Stimulated activated CD8-positive, alpha-beta memory T cell treated with anti-CD3 and anti-CD28 coated beads, Interleukin-7, amount 100 ng/mL, for 4 hours (primary cell): ENCODE measurements at places on chromosomes 13 and 19.

- DNase-seq = no peak
Measured at GRCh38 chr19:20278342-20278741, 111.3 kb downstream of the ZNF486 start.

DNA sequence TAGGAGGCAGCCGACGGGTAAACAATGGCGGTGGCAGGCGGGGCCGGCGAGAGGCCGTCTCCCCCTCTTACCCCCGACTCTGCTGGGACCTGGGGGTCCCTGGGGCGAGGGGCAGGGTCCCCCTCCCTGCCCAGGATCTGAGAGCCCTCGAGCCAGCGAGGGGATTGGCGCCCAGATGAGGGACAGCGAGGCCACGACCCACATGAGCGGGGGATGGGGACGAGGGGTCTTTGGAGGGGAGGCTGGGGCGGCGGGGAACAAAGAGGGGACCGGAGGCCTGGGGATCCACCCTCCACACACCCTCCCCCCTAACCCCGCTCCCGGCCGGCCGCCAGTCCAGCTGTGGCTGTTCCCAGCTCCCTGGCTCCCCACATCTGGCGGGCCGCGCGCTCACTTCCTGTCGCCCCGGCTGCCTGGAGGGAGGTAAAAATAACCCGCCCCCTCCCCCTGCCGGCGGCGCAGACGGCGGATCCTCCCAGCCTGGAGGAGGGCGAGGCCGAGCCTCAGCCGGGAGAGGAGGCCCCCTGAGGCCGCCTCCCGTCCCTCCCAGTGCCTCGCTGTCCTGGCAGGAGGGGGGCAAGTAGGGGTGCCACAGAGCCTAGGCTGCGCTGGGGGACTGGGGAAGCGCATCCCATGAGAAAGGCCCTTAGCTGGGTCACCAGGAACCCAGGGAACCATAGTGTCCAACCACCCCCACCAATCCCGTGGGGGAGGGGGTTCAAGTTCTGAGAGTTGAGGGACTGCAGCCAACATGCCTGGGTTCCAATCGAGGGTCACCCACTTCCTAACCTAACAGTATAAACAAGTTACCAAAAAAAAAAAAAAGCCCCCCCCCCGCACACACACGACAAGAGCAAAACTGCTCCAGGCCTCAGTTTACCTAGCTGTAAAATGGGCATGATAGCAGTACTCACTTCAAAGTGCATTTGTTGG, 29.3 kb upstream of the NANOS3 start:
- DNase-seq = peak; percentile 77

DNA sequence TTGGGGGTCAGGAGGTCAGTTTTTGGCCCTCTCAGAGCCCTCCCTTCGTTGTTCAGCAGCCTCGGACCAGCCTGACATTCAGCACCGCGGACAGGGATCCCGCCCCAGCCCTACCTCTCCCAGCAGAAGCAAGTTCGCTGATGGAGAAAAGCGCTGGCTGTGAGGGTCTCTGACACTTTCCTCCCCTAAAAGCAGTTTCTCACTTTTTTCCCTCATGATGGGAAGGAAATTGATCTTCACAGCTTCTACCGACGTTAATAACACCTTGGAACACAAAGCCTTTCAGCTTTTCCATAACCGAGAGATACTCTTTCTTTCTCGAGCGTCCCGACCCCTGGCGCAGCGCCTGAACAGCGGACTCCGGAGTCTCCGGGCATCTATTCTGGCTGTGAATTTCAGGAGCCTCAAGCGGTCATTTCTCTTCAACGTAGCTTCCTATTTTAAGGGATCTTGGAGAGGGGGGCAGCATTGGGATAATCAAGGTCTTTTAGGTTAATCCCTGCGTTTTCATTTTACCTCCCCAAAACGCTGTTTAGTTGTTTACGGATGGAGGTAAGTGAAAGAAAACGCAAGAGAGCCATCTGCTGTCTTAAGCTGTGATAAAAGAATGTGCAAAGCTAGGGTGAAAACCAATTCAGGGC, 467.2 kb downstream of the ITGBL1 start:
- DNase-seq = no peak

DNA sequence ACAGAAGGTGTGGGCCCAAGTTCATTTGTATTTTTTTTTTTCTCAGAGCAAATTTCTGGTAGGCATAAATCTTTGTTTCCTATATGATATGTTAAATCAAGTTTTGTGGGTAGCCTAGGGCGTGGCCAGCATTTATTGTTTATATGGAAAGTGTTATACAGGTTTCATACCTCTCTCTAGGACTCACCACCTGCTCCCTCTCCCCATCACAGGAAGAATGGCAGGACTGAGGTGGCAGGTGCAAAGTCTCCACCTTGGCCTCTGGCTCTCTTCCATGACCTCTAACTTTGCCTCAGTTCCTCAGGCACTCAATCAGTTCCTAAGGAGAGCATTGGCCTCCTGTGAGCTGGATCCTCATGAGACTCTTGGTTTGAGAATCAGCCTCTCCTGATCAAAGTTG, 172.3 kb upstream of the TSC22D1 start:
- no peak for DNase-seq

DNA sequence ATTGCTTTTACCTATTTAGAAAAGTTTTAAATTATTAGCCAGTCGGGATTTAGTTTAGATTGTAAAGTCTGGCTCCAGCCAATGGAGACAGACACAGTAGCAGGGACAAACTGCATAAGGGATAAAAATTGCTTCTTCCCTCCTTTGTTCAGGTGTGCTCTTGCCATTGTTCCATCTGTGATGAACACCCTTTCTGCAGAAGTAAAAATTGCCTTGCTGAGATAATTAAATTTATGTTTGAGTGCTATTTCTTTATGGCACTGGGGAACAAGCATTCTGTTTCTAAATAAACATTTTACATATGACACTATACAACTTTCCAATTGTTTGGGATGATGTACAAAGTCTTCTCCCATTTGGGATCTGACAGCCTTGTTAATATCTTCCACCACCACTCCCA, 18.0 kb downstream of the OR7C2 start:
- no peak for DNase-seq

GRCh38 chr13:41694545-41695301, 237.4 kb downstream of the RGCC start:
- no peak for DNase-seq

DNA sequence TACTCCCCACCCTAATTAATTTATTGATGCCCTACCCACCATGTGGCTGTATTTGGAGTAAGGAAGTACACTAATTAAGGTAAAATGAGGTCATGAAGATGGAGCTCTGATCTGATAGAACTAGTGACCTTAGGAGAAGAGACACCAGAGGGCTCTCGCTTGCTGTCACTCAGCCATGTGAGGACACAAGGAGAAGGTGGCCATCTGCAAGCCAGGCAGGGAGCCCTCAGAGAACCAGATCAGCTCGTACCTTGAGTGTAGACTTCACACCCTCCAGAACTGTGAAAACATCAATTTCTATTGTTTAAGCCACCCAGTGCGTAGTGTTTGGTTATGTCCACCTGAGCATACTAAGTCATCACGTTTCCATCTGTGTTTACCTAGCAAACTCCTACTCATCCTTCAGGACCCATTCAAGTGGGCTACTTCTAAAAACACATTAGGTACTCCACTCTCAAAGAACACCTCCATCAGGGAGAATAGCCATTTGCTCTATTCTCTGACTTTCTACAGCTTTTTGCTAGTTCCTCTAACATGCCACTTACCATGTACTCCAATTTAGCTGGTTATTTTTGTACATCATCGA, 157.6 kb upstream of the RNF113B start:
- DNase-seq = no peak

DNA sequence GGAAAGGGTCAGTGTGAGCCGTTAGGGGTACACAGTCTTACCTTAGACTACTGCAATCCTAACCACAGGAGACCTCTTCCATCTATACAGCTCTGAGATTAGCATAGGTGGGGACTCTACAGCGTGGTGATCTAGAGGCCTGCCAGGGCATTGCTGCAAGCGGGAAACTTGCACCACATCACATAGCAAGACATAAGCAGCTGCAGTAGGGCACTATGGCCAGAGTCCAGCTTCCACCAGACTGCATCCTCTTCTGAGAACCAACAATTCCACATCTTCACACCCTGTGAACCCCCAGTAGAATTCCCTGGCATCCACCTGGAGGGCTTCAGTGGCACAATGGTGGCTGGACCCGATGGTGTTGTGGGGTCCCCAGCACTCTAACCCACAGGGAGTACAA, 1564.3 kb upstream of the PRR20A start:
- DNase-seq = no peak

DNA sequence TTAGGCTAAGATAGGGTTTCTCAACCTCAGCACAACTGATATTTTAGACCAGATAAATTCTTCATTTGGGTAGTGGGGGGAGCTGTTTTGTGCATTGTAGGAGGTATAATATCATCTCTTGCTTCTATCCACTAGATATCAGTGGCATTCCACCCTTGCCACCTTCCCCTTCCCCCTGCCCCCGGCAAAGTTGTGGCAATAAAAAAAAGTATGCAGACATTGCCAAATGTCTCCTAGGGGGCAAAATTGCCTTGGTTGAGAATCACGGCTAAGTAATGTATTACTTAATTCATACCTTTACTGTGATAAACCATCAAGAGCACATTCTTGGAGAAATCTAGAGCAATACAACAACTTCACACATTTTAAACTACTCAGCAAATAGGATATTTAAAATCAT, 51.4 kb downstream of the UBL3 start:
- no peak for DNase-seq

GRCh38 chr13:99354371-99354951, 47.3 kb upstream of the GPR183 start:
- DNase-seq = no peak

DNA sequence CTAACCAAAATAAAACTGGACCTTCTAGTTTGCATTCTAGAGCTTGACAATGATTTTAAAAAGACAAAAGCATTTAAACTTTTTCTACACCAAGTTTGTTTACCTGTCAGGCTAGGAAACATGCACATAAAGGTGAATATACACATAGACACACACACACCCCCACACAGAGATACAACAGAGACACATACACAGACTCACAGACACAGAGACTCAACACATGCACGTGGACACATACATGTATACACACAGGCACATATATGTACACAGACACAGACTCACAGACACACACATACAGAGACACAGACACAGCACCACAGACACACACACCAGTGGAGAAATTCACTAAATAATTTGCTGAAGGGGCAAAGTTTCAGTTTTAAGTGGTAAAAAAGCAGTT, 155.7 kb downstream of the GPC5 start:
- DNase-seq = no peak

DNA sequence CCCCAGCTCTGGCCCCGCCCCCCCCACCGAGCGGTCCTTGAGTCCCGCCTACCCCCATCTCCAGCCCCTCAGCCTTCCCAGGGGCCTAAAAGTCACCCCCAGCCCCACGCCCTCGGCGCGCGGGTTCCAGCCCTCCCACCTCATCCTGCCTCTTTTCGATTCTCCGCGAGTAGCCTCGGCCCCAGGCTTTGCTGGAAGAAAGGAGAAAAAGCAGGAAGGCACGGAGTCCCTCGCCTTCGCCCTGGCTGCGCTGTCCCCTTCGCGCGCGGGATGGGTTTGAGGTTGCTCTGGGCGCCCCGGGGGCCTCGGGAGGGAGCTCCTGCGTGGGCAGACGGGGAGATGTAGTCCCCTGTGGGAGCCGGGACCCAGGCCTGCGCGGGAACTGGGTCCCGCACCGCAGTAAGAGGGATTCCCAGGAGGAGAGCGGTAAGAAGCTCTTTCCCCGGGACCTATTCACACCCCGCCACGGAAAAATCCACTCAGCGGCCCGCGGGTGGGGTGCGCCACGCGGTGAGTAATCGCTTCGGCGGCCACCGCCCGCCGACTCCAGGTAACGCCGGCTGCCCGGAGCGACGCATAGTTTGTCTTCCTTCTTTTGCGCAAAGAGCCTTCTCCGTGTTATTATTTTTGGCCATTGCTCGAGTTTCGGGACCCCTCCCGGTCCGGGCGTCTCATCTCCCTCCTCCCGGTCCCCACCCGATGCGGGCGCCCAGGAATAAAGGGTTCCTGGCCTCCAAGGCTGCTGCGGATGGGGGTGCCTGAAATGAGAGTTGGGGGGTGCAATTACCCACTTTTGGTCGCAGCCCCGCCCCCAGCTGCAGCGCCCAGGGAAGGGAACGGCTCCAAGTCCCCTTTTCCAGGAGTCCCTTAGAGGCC, 865 bp upstream of the CRLF1 start:
- DNase-seq = no peak

GRCh38 chr13:76286178-76286577, 600.0 kb downstream of the KCTD12 start:
- DNase-seq = no peak

- no peak for DNase-seq
Measured at GRCh38 chr19:38004186-38004520, 97.1 kb downstream of the SIPA1L3 start.

DNA sequence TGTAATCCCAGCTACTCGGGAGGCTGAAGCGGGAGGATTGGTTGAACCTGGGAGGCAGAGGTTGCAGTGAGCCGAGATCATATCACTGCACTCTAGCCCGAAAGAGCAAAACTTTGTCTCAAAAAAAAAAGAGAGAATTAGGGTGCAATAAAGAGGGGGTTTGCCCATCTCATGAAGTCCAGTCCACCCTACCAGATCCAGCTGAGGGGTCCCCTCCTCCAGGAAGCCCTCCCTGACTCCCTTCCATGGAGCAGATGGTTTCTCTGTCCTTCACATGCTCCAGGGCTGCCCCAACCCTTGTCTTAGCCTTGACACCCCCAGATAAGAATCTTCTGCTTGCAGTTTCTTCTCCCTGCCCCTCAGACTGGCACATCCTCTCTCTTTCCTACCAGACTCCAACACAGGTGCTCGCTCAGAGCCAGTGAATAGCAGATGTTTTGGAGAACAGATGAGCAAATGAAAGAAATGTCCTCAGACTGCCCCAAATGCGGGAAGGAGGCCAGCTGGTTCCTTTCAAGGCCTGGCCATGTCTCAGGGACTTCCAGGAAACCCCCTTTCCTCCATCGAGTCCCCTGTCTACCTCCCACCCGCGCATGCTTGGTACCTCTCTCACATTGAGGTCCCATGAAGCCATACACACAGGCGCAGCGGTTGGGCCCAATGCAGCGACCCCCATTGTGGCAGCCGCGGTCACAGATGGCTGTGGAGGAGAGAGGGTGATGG, 5.0 kb downstream of the FBN3 start:
- no peak for DNase-seq
